T-helper 17 cell (primary cell): ENCODE measurements at places on chromosomes 6 and 20.

DNA sequence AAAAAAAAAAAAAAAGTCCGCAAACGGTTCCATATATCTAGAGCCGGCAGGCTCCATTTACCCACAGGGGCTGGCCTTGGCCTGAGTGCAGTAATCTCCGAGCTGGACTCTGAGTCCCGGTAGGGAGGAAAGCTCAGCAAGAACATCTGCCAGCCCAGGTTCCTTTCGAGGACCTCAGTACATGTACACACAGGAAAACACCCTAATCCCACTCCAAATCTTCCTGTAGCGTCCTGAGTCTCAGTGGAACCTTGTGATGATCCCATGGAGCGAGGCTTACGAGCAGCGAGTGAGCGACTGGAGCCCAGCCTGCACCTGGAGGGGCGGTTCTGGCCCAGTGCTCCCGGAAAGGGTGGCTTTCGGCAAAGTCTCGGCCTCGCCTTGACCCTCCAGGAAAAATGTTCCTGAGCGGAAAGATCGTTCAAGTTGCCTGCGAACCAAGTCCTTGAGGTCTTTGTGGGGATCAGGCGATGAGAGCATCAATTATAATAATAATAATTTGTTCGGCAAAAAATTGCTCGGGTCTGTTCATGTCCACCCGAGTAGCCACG lies 32.1 kb downstream of the PRSS16 start:
- no peak for DNase-seq

- no peak for DNase-seq
These were observed 56.9 kb upstream of the NXT1 start for GRCh38 chr20:23293689-23294088.

GRCh38 chr6:170043881-170044790 lies 246.7 kb downstream of the DLL1 start:
- DNase-seq, result no peak

DNA sequence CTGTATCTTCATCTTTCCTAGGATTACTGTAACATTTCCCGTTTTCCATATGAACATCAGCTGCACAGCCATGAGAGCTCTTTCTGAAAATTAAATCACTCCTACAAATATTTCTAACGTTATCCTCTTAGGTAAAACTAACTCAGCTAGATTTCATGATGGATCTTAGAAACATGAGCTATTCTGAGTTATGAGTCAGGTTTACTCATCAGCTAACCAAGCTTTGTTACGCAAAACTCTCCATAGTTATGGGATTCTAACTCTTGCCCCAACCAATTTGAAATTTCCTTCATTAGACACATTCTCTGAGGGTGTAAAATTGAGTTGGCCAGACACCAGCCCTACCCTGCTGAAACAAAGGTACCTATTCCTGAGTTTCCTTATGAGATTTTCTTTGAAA lies 14.0 kb downstream of the DEFB110 start:
- no peak for DNase-seq

DNA sequence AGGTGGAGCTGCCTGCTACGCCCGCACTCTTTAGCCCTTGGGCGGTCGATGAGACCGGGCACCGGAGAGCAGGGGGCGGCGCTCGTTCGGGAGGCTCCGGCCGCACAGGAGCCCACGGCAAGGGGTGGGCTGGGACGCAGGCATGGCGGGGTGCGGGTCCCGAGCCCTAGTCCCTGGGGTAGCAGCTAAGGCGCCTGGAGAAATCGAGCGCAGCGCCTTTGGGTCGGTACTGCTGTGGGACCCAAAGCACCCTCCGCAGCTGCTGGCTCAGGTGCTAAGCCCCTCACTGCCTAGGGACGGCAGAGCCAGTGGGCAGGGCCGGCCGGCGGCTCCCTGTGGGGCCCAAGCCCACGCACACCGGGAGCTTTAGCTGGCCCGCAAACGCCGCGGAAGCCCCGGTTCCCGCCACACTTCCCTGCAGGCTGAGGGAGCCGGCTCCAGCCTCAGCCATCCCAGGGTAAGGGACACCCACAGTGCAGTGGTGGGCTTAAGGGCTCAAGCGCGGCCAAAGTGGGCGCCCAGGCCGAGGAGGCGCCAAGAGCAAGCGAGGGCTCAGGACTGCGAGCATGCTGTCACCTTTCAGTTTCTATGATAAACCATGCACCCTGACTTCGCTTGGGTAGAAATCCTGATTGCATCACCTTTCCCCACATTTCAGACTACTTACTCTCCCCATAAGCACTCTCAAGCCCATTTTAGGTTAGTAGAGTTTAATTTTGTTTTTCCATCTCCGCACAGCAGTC lies 52.0 kb downstream of the MYLIP start:
- DNase-seq, result no peak

- DNase-seq, result no peak
These were observed 516 bp upstream of the IRF4 start for GRCh38 chr6:390914-391558.

DNA sequence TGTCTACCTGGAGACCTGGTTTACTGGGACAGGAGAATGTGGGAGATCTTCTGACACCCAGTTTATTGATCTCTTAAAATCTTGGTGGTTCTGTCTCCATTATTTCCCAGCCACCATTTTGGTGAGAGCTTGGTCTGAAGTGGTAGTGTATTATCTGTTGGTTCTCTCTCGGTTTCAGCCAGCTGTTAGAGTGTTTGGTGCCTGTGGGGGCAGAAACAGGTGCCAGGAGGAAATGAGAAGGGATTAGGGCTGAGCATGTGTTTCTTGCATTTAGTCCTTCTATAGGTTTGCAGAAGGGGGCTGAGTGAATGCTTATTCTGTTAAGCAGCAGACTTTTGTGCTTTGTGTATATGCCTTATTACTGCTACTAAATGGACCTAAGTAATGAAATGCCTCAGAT lies 9.6 kb downstream of the JARID2 start:
- DNase-seq, result no peak

DNA sequence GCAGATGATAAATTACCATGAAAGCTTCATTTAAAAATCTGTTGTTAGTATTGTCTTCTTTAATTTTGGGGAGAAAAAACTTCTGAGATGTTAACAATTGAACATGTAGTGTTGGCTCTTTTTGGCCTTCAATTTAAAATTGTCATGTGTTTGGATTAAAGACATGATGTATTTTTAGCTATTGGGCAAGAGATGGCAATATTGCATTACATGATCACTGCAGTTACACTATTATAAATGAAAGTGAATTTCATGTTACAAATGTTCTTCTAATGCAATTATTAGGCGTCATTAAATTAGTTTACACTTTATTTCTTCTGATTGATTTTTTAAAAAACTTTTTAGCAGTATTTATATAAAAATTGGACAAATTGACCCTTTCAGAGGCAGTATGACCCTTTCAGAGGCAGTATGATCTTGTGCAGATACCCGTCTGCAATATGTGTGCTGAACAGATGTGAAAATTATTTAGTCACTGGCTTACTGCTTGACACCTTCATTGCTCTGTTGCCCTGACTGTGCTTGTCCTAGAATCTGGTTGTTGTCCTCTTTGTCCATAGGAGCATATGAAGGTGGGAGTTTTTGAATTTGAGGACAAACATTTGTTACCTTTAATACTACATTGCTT lies 25.8 kb downstream of the CDKAL1 start:
- DNase-seq, result no peak

- no peak for DNase-seq
These were observed 32.5 kb upstream of the FOXC1 start for GRCh38 chr6:1577146-1577680.

GRCh38 chr6:166555086-166555485 lies 31.4 kb downstream of the RAMACL start:
- no peak for DNase-seq

DNA sequence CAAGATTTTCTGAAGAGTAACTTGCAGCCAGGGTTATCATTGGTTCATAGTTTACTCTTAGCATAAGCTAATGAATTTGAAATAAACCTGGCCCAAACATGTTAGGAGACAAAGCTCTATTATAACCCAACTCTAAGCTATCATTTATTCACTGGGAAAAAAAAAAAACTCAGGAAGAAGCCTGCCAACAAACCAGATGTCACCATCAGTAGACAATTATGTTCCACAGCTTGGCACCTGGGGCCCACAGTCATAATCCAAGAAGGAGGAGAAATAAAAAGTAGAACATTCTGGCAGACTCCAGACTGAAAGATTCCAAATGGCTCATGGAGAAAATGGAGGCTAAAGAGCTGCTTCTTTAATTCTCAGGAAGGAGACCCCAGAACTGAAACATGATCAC lies 100.0 kb upstream of the CNR1 start:
- DNase-seq, result no peak

- no peak for DNase-seq
These were observed 143.5 kb downstream of the ANKRD60 start for GRCh38 chr20:58084966-58085365.

DNA sequence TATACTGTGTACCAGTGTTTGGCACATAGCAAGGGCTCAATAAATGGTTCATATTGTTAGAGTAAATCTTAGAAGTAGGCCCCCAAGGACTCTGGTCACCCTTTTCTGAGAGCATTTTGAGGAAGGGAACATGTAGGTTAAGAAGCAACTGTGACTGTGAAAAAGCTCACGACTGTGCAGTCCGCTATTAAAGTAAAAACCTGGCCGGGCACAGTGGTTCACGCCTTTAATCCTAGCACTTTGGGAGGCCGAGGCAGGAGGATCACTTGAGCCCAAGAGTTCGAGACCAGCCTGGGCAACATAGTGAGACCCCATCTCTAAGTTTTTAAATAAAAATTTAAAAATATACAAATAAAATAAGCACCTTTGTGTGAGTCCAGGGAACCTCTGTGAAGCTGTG lies 5.0 kb downstream of the ZDHHC14 start:
- DNase-seq, result no peak

GRCh38 chr6:157774153-157775135 lies 48.6 kb upstream of the SNX9 start:
- no peak for DNase-seq

GRCh38 chr6:227074-227782 lies 65.1 kb upstream of the DUSP22 start:
- no peak for DNase-seq

GRCh38 chr20:57651881-57652605 lies 31.8 kb upstream of the ZBP1 start:
- no peak for DNase-seq

DNA sequence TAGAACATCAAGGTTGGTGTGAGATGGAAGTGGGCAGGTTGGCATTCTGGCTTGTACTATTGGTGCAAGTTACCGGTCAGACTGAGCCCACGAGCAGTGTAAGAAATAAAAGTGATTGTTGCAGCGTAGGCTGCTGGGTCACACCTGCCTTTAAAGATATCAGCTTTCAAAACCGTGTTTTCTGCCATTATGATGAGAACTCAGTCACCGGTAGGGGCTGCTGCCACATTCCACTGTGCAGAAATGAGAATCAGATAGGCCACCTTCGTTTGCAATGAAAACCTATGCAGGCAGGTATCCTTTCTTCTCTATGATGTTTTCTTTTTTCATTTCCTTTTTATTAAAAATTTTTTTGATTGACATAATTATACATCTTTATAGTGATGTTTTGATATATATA lies 168.5 kb downstream of the MYLK4 start:
- no peak for DNase-seq

- no peak for DNase-seq
These were observed at the start of gene AFDN for GRCh38 chr6:167826896-167827582. AFDN (plus strand) TSS chr6:167826911; CDS start chr6:167827133, 222 bp downstream.

- DNase-seq, result no peak
These were observed 23.8 kb upstream of the TLDC2 start for GRCh38 chr20:36852187-36852586.

DNA sequence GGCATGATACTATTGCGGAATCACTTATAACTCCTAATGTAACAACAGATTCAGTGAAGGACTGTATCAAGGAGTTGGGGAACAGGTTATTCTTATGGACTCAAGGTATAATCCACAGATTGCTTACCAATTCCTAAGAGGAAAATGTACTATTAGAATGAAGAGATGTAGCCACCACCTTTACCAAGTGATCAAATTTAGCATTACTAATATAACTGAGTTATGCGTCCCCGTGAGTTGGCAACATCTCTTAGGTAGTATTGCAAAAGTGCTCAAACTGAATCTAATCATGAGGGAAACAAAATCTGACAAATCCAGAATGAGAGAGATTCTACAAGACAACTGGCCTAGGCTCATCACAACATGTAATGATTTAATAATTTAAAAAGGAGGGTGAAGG lies 777 bp upstream of the SNRNP48 start:
- DNase-seq, result no peak

DNA sequence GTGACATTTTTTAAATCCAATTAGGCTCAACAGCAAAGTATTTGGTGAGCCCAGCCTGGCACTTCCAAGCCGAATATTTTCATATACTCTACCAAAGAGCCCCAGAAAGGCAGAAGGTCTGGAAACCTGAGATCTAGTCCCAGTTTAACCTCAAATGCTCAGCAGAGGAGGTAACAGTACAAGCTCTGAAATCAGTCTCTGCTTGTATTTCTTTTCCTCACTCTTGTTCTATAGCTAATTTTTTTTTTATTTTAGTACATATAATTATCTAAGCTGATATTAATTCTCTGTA lies 9.1 kb downstream of the SOD2 start:
- no peak for DNase-seq

GRCh38 chr6:96934087-96934486 lies 9.6 kb downstream of the KLHL32 start:
- no peak for DNase-seq

- no peak for DNase-seq
These were observed 204.5 kb downstream of the HIVEP2 start for GRCh38 chr6:142740449-142740848.

DNA sequence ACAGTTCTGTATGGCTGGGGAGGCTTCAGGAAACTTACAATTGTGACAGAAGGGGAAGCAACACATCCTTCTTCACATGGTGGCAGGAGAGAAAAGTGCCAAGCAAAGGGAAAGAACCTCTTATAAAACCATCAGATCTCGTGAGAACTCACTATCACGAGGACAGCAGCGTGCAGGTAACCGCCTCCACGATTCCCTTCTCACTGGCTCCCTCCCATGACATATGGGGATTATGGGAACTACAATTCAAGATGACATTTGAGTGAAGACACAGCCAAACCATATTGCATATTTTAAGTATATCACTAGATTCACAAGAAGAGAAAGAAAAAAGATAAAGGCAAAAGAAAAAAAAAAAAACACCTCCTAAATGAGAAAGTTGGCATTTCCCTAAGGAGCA lies 431.9 kb upstream of the RGS17 start:
- DNase-seq, result no peak

GRCh38 chr6:84581494-84582259 lies 182.7 kb downstream of the TBX18 start:
- DNase-seq, result no peak

GRCh38 chr6:127186889-127187288 lies 68.4 kb downstream of the RSPO3 start:
- peak; percentile 45 for DNase-seq

DNA sequence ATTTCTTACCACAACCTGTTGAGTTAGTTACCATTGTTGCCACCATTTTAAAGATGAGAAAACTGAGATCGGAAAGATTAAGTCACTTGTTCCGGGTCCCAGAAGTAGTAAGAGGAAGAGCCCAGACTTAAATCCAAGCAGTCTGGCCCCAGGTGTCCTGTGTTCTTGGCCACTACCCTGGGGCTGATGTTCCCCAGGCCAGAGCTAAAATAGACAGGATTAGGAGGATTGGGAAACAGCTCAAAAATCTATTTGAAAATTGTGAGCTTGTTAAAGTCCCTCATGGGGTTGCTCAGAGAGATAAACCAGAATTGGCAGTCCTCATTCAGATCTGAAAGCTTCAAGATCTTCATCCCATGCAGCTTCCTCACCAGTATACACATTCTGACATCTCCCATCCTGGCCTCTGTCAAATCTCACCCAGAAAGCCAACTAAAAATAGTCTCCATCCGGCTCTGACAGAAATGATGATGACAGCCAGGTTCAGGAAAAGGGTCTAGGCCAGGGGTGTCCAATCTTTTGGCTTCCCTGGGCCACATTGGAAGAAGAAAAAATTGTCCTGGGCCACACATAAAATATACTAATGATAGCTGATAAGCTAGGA lies 62.0 kb downstream of the GFOD1 start:
- no peak for DNase-seq
